Pons (tissue), 1 donor: ENCODE measurements at places on chromosomes 6 and 20.

GRCh38 chr6:112441607-112442006 lies 94.5 kb downstream of the RFPL4B start:
- DNase-seq: no peak

GRCh38 chr6:162200041-162200440 lies 527.5 kb downstream of the PRKN start:
- DNase-seq: no peak

DNA sequence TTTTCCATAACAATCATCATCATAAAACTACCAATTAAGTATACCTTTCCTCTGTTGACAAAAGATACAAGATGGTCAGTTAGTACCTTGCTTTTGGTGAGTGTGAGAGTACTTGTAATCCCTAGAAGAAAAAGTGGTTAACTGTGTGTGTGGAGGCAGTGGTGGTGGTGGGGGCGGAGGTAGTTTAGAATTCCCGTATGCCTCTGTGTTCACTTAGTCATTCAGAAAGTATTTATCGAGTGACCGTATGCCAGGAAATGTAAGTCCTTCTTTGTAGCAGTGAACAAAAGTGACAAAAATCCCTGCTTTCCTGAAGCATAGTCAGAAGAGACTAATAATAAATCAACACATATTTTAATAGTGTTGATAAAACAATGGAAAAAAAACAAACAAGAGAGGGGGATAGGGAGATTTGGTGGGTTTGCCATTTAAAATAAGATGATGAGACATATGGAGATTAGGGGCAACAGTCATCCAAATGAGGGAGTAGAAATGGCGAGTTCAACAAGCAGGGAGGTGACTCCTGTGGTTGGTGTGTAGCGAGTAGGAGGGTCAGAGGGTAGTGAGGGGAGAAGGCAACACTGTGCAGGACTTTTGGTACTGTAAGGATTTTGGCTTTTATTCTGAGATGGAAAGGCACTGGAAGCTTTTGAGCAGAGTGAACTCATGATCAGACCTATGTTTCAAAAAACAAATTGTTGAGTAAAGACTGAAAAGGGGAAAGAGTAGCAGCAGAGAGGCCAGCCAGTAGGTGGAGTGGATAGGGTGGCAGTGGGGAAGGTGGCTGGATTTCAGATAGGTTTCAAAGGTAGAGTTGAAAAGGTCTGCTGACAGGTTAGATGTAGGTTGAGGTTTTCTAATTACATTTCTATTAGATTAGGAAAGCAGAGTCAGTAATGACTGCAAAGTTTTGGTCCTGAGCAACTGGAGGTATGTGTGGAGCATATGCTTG lies 40.3 kb upstream of the SIM1 start:
- no peak for DNase-seq

GRCh38 chr20:41111578-41111951 lies 25.8 kb upstream of the PLCG1 start:
- DNase-seq: no peak

DNA sequence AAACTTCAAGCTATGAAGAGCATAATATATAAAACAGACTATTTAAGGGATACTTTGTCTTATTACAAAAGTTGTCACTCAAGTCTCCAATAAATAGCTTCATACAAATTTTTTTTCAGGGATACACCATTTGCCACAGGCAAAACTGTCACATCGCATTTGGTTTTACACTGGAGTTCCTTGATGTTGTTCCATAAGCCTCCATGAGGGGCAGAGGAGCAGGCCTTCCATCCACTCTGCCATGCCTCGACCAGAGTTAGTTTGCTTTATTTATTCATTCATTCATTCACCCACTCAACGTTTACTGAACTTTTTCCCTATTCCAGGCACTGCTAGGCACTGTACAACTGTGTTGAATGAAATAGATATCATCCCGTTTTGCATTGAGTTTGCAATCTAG lies 246.6 kb downstream of the PHF3 start:
- no peak for DNase-seq

DNA sequence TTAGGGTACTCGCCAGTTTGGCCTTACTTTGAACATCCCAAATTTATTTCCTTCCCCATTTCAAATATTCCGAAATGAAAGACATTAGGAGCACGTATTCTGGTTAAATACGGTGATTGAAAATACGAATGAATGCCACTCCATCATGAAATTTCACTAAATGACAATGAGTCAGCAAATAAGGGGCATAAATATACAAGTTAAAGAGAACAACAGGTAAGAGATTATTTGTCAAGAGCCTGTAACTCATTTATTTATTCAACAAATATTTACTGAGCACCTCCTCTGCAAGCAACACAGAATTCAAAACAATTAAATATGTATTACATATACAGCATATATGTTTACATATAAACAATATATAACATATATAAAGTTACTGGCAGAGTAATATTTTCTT lies 44.8 kb downstream of the MYB start:
- no peak for DNase-seq

- no peak for DNase-seq
Observed at GRCh38 chr6:125287718-125288117, 14.0 kb downstream of the HDDC2 start.

DNA sequence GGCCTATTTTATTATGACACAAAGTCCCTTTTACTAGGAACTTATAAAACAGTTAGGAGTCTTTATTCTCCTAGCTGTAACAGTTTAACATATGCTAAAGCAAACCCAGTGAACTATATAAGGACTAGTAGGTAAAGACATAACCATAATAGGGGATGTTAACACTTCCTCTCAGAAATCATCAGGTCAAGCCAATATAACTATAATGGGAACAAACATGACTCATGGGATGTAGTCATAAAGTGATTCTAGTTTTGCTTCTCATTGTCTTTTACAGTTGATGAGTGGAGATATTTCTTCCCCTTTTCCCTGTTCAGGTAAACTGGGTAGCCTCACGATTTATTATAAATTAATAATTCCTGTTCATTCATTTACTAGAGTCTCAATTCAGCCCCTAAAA lies 9.7 kb downstream of the PTCHD4 start:
- DNase-seq: no peak

- no peak for DNase-seq
Observed at GRCh38 chr6:133130863-133131262, 110.3 kb upstream of the EYA4 start.

DNA sequence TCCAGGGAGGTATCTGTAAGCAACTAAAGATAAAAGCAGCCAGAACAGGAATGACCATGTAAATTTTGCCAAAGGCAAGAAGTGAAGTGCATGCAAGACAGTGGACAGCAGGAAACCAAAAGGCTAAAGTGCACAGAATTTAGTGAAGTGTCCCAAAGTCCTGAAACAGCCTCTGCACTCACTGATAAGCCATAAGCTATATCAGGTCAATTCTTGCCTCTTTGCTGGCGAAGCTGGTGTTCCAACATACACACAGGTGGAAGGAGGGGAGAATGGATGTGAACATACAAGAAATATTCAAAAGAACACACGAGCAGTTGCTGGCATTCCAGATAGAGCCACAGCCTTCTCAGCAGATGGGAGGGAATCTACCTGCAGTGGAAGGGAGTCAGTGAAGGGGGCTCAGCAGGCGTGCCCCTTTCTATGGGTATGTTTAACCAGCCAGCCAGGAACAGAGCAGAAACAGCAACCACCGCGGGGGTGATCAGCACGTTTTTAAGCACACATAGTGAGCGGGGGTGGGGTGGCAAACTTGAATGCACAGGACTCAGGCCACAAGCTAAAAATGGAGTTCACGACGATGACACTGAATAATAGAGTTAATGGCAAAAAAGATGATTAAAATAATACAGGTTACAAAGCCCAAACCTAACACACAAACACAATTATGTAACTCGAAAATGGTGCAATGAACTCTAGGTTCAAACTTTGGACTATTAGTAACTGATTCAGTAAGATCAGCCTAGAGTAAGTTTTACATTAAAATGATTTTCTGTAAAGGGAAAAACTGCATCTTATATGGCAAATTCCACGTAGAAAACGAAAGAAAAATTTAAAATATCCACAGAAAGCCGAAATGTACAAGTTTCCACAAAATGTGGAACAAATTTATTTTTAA lies 1.2 kb downstream of the ECI2 start:
- DNase-seq: no peak

DNA sequence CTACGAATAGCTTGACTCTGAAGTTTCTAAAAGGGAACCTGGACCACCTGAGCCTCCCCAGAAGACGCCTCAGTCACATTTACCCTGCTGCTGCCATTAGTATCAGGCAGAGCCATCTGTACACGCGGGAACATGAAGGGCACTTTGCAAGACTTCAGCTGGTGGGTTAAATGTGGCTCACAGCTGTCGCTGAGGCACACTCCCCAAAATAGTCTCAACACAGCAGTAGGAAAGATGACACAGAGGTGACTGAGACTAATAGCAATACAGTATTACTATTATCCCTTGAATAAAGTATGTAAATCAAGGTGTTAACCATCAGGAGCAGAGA lies 29.0 kb downstream of the PSMB1 start:
- DNase-seq: no peak

DNA sequence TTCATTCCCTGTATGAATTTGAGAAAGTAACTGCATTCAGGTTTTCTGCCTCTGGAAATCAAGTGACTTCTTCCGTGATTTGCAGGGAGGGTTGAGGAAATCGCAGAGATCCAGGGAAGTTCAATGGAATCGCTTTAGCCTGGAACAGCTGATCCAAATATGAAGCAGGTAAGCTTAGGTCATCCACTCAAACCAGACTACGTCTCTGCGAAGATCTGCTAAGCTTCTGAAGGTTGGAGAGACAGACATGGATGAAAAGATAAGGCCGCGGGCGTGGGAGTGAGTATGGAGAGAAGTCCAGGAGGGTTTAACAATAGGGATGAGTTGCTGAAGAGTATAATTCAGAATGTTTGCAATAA lies 34.2 kb upstream of the BTN3A2 start:
- no peak for DNase-seq

GRCh38 chr20:56995635-56996075 lies 270.8 kb downstream of the BMP7 start:
- DNase-seq: no peak

DNA sequence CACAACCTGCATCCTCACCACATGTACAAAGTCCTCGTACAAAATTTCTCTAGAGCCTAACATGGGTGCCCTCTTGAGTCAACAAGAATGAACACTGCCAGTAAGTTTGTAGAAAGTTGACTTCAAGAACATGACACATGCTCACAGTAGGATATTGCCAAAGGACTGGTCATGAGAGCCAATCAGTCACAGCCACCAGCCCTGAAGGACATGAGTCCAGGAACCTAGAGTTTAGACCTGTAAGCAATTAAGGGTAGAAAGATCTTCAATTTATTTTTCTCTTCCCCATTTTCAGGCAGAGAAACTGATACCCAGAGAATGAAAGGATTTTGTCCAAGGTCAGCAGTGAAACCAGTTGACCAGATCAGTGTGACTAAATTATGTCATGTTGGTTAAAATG lies 96.1 kb downstream of the MAFB start:
- DNase-seq: no peak

DNA sequence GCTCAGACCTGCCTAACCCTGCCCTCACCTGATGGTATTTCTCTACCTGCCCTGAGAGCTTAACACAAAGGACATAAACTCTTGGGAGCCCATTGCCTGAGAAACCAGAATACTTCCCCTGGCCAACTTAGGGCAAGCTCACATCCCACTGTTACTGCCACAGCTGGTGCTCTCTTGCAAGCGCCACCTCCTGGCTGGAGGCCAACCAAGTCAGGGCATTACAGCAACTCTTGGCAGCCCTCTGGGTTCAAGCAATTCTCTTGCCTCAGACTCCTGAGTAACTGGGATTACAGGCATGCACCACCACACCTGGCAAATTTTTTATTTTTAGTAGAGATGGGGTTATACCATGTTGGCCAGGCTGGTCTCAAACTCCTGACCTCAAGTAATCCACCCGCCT lies 70.1 kb downstream of the HECA start:
- DNase-seq: no peak

- no peak for DNase-seq
Observed at GRCh38 chr6:143062551-143062950, 1.9 kb downstream of the AIG1 start.

DNA sequence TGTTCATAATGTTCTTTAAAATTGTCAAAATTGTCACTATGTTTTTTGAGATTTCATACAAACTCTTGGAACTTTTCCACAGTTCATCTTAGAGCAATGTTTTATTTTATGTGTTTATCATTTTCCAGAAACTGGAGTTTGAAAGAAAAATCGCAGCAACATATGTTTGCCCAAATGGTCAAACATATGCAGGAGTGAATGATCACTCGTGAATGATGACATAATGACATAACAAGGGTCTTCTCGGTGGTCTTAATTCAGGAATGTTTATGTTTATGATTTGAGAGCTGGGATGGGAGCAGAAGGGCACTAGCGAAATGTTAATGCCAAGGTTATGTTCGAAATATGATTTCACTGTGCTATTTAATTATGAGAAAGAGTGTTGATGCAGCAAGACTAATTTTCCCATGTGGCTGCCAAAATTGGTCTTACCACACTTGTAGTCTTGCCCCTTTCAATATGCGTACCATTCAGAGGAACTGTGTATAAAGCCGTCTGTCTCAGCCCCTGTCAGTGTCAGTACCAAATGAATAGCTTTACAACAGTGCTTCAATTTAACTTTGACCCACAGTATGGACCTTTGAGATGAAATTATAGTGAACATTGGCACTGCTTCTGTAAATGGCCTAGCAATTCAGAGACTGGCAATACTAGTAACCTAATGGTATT lies 152.3 kb downstream of the CARMIL1 start:
- DNase-seq: no peak

DNA sequence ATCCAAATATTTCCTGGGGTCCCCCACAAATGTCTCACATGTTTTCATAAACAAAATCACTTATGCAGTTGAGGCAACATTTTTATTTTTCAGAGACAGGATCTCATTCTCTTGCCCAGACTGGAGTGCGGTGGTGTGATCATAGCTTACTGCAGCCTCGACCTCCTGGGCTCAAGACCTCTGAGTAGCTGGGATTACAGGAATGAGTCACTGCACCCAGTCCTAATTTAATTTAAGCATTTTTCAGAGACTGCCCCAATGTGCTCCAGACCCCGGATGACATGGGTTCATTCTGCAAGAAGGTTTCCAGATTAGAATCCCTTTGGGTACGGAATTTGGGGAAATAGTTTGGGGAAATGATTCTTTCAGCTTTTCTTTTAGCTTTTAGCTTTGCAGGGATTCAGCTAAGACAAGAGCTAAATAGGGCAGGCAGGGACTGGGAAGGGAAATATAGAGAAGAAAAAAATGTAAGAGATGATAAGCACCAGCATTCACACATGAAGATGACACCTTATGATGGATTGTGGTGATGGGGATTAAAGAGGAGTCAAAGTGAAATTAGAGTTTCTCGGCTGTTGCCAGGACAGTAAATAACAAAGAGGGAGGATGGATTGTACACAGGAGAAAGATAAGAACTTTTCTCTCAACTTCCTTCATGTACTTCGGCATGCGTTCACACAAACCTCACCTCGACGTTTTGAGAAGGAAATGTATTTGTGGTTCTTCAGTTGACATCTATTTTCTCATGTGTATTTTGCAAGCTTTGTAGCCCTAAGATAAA lies 169.4 kb upstream of the TAB2 start:
- DNase-seq: no peak

- DNase-seq: peak; percentile 72
Observed at GRCh38 chr6:2952557-2953095, 18.7 kb downstream of the SERPINB6 start.

- no peak for DNase-seq
Observed at GRCh38 chr6:69988458-69989126, 122.2 kb downstream of the COL19A1 start.
